Fibroblast of the aortic adventitia (primary cell): ENCODE measurements at places on chromosomes 7 and 10.
A peak's percentile ranks its signal among the peaks of the same experiment; 100 is the strongest.

DNA sequence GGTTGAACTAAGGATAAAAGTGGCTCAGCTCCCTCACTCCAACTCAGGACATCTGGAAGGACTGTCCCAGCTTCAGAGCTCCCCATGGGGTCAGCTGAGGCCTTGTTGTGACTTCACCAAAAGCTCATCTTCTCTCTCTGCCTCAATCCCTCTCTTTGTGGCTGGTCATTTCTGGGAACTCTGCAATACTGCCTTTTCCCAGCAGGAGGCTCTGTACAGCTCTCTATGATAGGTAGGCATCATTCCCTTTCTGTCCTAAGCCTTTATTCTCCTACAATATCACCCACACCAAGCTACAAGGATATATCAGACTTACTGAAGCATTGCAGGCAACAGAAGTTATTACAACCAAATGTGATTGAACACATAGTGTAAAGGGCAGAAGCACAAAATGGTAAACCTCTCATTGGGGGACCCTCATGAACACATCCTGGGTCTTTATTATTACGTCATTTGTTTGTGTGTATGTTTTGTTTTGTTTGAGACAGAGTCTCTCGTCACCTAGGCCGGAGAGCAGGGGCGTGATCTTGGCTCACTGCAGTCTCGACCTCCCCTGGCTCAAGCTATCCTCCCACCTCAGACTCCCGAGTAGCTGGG lies 36.7 kb upstream of the PRPS1L1 start:
- DNase-seq, result peak; percentile 12

- peak; percentile 12 for DNase-seq
Observed at GRCh38 chr10:10662716-10663408, 354.8 kb upstream of the CELF2 start.

DNA sequence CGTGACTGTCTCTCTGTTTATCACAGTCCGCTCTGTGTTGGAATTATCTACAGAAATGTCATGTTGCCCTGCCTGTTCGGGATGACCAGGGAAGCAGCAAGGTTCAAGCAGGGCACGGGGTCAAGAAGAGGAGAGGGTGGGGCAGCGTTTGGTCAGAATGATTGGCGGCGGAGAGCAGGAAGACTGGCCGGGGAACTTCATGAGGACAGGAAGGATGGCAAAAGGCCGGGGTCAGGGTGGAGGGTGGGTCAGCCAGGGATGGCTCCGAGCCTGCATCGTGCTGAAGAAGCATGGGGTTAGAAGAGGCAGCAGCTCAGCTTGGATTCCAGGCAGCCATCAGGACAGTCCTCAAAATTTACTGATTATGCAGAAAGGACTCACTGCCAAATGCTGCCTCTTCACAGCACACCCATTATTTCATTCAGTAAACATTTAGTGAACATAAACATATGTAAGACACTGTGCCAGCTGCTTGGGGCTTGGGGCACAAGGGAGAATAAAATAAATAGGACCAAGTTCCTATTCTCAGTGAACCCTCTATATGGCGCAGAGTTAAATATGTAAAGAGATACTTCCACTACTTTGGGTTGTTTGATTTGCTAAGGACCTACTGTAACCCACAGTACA lies 42.8 kb downstream of the WNT2 start:
- DNase-seq, result no peak

GRCh38 chr7:26437003-26437532 lies 145.4 kb downstream of the SNX10 start:
- no peak for DNase-seq

DNA sequence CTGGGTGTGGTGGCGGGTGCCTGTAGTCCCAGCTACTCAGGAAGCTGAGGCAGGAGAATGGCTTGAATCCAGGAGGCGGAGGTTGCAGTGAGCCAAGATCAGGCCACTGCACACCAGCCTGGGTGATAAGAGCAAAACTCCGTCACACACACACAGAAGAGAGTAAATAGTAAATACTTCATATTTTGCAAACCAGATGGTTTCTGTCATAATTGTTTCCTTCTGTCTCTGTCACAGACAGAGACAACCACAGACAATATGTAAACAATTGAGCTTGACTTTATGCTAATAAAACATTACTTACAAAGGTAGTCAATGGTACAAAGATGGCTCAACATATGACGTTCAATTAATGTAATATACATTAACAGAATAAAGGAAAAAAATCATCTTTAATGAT lies 83.7 kb downstream of the JMJD1C start:
- DNase-seq, result no peak

GRCh38 chr7:707296-708000 lies 19.1 kb upstream of the DNAAF5 start:
- no peak for DNase-seq
